Tibial nerve (tissue), 4 donors: ENCODE measurements at places on chromosomes 1 and 21.

GRCh38 chr21:42063191-42063570 is 7.9 kb upstream of the UMODL1 start:
- DNase-seq: peak; percentile 36

- DNase-seq: no peak
These were observed 23.9 kb downstream of the CD2 start for GRCh38 chr1:116777831-116778830.

GRCh38 chr1:160211046-160211790 is 6.0 kb downstream of the PEA15 start:
- no peak for DNase-seq

DNA sequence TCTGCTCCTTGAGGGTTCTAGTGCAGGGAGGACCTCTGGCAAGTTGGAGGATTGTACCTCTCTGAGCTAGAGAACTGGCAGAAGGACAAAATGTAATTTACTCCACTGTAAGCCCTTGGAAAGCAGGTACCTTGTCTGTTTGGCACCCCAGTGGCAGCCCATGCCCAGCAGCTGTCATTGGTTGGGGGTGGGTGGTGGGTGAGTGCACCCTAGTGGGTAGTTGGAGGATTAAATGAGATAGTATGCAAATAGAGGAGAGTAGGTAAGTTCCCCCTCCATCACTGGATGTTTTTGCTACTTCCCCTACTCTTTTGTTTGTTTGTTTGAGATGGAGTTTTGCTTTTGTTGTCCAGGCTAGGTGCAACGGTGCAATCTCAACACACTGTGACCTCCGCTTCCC is 69.8 kb downstream of the RYR2 start:
- no peak for DNase-seq

DNA sequence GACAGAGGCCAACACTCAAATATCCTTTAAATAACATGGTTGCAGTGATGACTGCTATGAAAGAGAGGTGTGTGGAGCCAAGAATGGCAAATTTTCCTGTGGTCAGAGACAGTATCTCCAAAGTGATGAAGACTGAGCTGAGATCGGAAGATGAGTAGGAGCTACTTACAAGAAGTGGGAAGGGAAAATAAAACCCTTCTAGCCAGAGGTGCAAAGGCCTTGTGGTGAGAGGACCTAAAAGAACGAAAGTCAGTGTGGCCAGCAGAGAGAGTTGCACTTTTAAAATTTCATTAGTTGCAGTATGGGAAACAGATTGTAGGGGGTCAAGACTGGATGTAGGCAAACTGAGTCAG is 17.8 kb downstream of the SLAMF7 start:
- DNase-seq: no peak

- DNase-seq: no peak
These were observed 17.8 kb downstream of the GNG4 start for GRCh38 chr1:235631816-235632215.

DNA sequence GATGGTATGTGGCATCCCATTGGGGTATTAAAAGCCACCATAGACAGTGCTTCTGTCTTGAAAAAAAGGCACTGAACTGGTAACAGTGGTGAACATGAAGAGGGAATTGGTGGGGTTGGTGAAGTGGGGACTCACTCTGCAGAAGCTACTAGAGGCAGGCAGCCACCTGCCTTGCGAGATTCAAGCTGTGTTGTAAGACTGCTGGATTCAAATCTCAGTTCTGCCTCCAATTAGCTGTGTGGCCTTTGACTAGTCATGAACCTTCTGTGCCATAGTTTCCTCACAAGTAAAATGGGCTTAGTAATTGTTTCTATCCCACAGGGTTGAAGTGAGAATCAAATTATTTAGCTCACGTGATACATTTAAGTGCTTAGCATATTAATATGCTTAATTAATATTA is 16.6 kb upstream of the ELOA start:
- DNase-seq: no peak

- no peak for DNase-seq
These were observed 145.6 kb downstream of the ZBTB18 start for GRCh38 chr1:244196571-244197285.

- DNase-seq: no peak
These were observed 3.0 kb upstream of the TSPAN1 start for GRCh38 chr1:46171871-46172270.
